ENCODE measurements at places on chromosomes 16 and 17.

DNA sequence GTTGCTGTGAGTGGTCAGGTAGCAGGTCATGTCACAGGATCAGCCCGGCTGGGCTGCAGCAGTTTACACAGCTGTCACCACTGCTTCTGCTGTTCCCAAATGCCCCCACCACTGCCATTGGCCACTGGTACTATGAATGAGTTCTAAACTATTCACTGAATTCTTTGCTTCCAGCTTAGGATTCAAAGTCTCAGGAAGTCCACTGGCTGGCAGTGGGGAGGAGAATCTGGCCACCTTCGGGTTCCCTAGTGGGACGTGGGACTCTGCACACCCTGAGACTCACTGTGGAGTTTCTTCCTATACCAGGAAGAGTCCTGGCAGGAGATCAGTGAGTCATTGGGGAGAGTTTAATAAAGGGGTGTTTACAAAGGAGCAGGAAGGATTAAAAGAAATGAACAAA lies 6.9 kb downstream of the MT1X start:
- no peak for DNase-seq

DNA sequence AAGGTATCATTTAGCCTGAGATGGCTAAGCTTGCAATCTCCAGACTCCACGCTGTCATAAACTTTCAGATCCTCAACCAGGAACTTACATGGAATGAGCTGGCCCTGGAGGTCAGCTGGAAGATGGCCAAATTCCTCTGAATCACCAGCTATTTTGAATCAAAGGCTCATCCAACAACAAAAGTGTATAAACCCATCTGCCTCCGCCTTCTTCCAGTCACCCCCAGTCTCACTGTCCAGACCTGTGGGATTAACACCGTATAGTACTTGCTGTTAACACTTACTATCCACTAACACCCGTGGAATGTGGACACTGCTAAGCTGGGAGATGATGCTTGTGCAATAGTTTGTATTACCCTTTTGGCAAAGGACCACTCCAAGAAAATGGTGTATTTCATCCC lies 1.9 kb upstream of the LCMT1 start:
- DNase-seq: peak; percentile 42

- no peak for DNase-seq
These were observed 68.8 kb upstream of the AKTIP start for GRCh38 chr16:53571763-53572162.

GRCh38 chr17:67829331-67829730 lies 4.0 kb downstream of the BPTF start:
- no peak for DNase-seq

DNA sequence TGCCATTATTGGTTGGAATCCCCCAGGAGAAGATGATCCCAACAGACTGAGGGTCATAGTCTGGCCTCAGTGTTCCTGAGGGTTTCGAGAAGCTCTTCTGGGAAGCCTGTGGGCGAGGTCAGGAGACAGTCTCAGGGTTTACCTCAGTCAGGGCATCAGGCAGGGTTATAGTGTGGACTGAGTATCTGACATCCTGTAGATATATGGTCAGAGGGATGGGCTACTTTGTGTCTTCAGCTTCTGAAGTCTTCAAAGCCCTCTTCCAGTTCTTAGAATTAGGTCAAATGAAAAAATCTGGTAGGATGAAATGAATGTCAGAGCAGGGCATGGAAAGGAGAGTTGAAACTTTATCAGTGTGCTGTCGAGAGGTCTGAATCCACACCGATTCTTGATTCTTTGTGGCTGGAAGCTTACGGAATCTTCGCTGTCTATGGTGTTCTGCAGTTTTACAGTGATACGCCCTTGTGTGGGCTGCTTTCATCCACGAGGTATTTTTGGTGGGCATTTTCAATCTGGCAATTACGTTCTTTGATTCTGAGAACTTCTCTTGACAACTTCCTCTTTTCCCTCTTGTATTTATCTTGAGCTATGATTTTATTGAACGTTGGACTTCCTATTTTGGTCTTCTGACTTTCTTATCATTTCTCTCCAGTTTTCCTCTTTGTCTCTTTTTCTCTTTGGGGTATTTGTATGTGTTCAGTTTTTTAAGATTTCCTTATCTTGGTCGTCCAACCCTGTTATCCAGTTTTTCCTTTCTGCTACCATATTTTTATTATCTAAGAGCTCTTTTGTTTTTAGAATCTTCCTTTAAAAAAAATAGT lies 30.4 kb downstream of the BPTF start:
- DNase-seq: no peak

GRCh38 chr16:79372503-79373184 lies 227.9 kb downstream of the MAF start:
- DNase-seq: no peak

DNA sequence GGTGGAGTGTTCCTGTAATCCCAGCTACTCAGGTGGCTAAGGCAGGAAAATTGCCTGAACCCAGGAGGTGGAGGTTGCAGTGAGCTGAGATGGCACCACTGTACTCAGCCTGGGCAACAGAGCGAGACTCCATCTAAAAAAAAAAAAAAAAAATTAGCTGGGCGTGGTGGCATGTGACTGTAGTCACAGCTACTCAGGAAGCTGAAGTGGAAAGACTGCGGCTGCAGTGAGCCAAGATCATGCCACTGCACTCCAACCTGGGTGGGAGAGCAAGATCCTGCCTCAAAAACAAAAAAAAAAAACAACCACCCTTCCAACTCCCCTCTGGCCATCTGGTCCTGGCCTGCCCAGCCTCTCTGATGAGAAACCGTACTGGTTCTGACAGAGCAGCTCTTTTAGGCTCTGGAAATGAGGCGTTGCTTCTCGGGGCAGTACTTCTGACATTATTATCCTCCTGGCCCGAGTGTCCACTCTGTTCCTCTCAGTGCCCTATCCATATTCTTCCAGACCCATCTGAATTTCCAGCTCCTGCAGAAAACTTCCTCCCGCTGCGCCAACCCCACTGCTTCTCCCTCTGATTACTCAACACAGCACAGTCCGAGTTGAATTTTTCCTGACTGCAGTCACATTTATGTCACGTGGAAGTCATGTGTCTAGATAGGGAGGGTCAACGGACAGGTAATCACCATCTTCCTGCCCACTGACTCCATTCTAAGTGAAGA lies 13.3 kb downstream of the GGA2 start:
- DNase-seq: no peak

DNA sequence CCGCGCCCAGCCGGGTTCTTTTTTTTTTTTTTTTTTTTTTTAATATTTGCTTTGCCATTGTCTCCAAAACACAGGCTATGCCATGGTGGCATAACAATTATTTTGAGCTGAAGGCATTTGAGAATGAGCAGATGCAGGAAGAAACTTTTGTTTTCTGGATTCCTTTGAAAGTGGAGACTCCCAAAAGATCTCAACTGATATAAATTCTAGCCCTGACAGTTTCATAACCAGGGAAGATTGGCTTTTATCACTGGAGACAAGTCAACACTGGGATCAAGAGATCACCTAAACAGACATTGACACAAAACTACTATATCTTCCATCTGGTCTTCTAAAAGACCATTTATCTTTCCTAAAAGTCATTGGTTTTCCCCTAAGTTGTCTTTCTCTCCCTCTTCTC lies 10.1 kb upstream of the PRKCA start:
- DNase-seq: no peak

DNA sequence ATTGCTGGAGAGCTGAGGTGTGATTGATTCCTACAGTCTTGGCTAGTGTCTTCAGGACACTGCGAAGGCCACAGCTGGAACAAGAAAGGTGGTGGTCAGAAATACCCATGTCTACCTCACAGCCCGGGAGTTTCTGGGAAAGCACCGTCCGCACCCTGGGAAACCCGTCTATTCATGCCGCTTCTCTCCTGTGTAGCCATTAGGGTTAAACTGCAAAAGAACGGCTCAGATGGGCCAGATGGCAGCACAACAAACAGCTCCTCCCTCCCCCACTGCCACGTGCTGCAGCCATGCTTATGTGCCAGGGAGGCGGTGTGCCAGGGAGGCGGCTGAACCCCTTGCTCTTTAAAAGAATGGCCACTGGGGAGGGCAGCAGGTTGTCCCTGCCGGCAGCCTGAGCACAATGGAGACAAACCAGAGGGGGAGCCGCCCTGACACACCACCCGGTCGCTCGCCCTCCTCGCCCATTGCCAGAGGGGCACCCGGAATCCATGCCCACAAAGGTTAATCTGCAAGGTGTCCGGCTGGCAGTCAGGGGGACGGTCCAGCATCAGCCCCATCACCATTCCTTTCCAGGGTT lies 65.2 kb downstream of the CYTH1 start:
- DNase-seq: no peak

DNA sequence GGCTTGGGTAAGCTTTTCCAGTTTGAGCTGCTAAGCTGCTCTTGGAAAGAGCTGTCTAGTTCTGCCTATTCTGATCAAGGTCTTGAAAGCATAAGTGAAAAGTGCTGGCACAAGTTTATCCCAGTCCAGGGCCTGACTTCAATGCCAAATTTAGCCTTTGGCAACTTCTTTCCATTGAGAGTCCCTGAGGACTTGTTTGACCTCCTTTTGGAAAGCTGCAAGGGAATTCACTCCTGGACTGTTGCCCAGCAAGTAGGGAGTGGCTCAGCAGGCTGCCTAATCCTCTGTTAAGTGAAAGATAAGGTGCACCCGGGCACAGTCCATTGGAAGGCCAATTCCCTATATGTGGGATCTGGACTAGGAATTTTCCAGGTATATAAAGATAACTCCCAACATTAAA lies 16.0 kb upstream of the TANC2 start:
- DNase-seq: no peak

- no peak for DNase-seq
These were observed 46.5 kb downstream of the NT5M start for GRCh38 chr17:17349724-17350106.

- no peak for DNase-seq
These were observed 304.6 kb downstream of the ABCC12 start for GRCh38 chr16:47851146-47851545.

DNA sequence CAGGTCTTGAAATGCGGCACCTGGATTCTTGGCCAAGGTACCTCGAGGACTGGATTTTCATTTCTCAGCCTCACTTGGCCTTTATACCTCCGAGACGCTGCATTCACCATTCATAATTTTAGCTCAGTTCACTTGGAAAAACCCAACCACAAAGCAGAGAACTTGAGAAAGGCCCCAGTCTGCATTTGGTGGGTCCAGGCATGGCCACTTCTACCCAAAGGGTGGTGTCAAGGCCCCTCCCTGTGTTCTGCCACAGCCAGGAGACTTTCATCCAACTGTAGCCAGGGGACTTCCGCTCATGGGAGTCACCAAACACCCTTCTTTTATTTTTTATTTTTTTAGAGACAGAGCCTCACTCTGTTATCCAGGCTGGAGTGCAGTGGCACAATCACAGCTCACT lies 14.7 kb upstream of the TVP23A start:
- no peak for DNase-seq

DNA sequence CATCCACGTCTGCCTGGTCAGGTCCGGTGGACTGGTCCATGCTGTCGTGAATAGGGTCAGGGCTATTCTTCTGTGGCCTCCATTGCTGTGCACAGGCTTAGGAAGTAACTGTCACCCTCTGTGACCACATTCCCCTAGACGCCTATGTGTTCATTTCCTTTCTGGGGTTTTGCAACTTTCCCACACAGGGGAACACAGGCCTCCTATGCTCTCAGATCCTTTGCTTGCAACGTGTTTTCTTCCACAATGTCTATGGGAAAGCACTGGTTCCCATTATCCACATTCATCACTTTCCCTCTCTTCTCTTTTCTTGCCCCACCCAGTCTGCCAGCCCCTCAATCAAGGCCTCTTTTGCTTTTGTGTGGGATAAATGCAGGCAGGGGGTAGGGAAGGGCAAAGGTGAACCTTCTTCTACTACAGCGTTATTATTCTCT lies 43.2 kb upstream of the DNAJA2 start:
- no peak for DNase-seq

GRCh38 chr17:81566461-81567126 lies 14.4 kb upstream of the FAAP100 start:
- peak; percentile 61 for DNase-seq

DNA sequence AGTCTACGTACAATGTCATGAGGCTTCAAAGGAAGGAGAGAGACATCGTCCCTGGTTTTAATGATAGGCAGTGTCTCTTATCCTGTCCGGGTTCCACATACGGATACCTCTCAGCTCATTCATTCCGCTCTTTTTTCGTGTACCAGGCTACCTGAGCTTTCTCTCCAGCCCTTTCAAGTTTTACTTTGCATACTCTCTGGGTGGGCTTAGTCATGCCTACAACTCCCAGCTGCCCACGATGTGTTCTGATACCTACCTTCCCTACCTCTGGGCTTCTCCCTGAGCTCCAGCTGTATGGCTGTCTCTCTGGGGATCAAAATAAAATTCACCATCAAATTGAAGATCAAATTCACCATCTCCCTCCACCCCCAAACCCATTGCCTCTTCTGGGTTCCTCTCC lies 354.0 kb upstream of the EEF2KMT start:
- no peak for DNase-seq

DNA sequence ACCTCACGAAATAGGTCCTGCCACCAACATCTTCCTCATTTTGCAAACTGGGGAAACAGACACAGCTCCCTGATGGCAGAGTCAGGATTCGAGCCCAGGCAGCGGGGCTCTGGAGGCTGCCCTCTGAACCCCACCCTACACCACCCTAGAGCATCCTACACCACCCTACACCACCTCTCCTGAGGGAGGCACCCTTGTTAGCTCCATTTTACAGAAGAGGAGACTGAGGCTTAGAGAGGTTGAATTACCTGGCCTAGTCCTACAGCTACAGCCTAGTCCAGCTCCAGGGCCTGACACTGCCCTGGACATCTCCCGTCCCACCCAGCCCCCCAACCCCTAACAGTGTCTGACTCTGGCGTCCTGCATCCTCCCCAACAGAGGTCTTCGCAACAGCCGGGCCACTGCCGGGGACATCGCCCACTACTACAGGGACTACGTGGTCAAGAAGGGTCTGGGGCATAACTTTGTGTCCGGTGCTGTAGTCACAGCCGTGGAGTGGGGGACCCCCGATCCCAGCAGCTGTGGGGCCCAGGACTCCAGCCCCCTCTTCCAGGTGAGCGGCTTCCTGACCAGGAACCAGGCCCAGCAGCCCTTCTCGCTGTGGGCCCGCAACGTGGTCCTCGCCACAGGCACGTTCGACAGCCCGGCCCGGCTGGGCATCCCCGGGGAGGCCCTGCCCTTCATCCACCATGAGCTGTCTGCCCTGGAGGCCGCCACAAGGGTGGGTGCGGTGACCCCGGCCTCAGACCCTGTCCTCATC lies 3.2 kb upstream of the NECAB2 start:
- DNase-seq: no peak

DNA sequence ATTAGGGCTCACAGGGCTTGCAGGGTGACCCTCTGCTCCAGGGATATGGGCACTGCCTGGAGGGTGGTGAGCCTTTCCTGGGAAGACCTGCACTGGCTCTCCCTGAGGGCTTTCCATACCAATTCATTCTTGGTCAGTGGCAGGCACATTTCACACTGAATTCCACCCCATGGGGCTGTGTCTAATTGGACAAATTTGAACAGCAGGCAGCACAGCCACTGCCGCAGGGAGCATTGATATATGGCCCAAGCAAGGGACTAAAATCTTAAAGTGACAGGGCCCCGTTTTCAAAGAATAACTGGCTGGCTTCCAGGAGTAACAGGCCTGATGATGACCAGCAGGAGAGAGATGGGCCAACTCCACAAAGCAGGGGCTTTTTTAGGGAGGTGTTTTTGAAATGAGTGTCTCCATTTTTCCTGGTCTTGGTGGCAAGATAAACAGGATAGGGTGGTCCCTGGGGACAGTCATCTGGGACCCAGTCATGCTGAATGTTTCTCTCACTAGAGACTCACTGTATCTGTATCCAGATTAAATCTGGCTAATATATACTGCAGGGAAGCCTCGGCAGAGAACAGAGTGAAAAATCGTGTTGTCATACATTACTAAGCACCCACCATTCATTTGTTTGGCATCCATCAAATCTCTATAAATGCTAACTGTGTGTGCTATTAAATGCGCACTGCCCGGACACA lies 74.1 kb upstream of the TBX2 start:
- DNase-seq: no peak

- DNase-seq: no peak
These were observed 7.7 kb downstream of the JPT1 start for GRCh38 chr17:75146592-75146991.

Data from GOT3 (cell line).